ENCODE measurements at places on chromosomes 6 and 20.

DNA sequence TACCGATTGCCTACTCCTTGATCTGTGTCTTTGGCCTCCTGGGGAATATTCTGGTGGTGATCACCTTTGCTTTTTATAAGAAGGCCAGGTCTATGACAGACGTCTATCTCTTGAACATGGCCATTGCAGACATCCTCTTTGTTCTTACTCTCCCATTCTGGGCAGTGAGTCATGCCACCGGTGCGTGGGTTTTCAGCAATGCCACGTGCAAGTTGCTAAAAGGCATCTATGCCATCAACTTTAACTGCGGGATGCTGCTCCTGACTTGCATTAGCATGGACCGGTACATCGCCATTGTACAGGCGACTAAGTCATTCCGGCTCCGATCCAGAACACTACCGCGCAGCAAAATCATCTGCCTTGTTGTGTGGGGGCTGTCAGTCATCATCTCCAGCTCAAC, 13.5 kb downstream of the CCR6 start:
- no peak for DNase-seq

- no peak for DNase-seq
Observed at GRCh38 chr6:80541181-80541580, 434.7 kb downstream of the BCKDHB start.

GRCh38 chr20:11132819-11133415, 459.1 kb upstream of the JAG1 start:
- DNase-seq, result no peak

DNA sequence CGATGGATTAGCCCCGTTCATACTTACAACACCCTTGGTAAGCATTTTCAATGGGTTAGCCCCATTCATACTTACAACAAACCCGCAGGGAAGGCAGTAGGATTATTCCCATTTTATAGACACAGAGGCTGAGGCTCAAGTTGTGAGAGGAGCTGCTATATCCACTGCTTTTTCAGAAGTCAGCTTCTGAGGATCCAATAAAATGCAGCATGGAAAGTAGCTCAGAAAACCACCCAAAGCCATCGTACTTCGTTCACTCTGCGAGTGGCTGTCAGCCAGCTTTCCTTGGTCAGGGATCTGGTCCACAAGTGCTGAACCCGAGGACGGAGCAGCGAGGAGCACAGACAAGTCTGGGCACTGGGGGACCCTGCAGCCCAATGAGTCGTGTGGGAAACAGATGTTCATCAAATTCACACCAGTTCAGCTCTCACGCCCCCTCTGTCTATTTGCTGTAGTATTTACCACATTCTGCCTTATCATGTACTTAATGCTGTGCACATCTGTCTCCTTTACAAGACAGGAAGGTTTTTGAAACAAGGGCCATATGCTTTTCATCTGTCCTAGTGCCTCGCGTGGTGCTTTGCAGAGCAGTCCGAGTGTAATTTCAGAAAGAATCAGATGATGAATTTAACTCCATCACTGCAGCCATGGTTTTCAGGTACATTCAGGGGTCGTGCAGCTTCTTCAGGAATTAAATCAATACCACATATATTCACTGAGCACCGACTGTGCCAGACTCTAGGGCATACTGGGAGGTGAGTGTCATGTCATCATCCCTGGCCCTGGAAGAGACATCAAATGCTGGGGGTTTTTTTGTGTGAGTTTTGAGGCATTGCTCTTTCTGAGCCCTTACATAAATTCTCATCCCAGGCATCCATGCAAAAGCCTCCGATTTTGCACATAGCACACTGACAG, 256.9 kb downstream of the CDH26 start:
- no peak for DNase-seq

DNA sequence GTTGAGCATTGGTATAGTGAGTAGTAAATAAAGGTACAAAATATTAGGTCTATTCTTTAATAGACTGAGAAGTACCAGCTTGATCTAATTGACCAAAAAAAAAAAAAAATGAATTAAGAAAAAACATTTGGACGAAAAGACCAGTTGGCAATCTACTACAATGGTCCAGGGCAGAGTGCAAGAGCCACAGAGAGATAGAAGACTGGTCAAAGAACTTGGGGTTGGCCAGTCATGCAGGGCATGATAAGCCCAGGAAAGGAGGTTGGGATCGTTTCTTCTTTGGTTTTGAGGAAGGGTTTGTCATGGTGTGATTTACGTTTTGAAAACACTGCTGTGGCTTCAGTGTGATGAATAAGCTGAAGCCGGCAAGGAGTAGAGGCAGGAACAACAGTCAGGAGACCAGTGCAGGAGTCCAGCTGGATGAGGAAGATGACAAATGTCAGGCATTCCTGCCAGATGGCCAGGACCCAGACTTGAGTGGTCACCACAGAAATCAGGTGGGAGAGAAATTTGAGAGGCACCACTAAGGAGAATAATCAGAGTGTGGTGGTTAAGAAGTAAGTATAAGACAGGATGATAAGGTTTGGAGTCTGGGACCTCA, 14.0 kb downstream of the SMLR1 start:
- DNase-seq, result no peak

DNA sequence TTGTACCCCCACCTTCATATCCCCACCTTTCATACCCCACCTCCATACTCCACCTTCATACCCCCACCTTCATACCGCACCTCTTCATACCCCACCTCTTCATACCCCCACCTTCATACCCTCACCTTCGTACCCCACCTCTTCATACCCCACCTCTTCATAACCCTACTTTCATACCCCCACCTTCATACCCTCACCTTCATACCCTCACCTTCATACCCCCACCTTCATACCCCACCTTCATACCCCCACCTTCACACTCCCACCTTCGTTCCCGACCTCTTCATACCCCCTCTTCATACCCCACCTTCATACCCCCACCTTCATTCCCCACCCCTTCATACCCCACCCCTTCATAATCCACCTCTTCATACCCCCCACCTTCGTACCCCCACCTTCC, 92.9 kb upstream of the NAA20 start:
- DNase-seq, result no peak

- DNase-seq, result no peak
Observed at GRCh38 chr6:17042422-17043147, 59.3 kb upstream of the STMND1 start.

Measured in 8988T (cell line).